ENCODE measurements at places on chromosomes 7 and 10. TPM values are rescaled to one million over a fixed set of nuclear protein-coding genes. Genes with fewer than 3 reads are reported as not detected.

- DNase-seq = peak; percentile 52
Observed at GRCh38 chr7:142488036-142488633, 230.3 kb upstream of the PRSS58 start.

- no peak for DNase-seq
Observed at GRCh38 chr7:12062062-12062461, 149.0 kb upstream of the TMEM106B start.

GRCh38 chr7:25448301-25448700 is 220.0 kb upstream of the NPVF start:
- DNase-seq = no peak

DNA sequence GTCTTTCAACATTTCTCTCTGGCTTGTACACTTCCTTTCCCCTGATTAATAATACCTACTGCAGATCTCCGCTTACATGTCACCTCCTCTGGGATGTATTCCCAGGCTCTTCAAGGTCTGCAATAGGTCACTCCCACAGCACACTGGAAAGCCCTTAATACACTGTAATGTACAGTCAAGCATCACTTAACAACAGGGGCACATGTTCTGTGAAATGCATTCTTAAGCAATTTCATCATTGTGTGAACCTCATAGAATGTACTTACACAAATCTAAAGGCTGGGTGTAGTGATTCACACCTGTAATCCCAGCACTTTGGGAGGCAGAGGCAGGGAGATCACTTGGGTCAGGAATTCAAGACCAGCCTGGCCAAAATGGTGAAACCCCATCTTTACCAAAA is 1.9 kb downstream of the COX15 start:
- DNase-seq = no peak

GSDME gene
- polyA plus RNA-seq = 105 TPM

GRCh38 chr10:11560076-11560709 is 51.3 kb downstream of the USP6NL start:
- DNase-seq = peak; percentile 56

- DNase-seq = no peak
Observed at GRCh38 chr10:47323636-47324296, 1.5 kb downstream of the GDF2 start.

DNA sequence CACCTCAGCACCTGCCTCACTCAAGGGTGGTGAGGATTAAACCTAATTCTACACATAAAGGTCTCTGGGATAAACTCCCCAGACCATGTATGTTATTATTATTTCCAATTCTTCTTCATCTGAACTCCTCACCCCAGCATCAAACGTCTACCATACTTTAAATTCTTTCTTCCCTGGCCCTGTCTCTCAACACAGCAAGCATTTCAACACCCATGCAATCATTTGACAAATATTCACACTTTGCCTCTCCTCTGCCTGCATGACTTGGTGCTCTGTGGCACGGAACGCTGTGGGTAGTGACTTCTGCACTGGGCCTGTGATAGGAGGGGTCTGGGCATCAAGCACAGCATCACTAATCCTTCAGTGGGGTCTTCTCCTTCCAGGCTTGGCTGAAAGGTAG is 490.8 kb downstream of the TNS3 start:
- DNase-seq = no peak

- DNase-seq = no peak
Observed at GRCh38 chr10:108301002-108301401, 1136.5 kb upstream of the SORCS1 start.

GRCh38 chr10:83582407-83583095 is 556.8 kb upstream of the GHITM start:
- no peak for DNase-seq

BAZ1B gene
- 34.4 TPM for polyA plus RNA-seq

SUPV3L1 gene
- 38.4 TPM for polyA plus RNA-seq

Data from small intestine (tissue), 16 donors.